Ecto neural progenitor cell (in vitro differentiated cells): ENCODE measurements at places on chromosomes 12 and 14.

DNA sequence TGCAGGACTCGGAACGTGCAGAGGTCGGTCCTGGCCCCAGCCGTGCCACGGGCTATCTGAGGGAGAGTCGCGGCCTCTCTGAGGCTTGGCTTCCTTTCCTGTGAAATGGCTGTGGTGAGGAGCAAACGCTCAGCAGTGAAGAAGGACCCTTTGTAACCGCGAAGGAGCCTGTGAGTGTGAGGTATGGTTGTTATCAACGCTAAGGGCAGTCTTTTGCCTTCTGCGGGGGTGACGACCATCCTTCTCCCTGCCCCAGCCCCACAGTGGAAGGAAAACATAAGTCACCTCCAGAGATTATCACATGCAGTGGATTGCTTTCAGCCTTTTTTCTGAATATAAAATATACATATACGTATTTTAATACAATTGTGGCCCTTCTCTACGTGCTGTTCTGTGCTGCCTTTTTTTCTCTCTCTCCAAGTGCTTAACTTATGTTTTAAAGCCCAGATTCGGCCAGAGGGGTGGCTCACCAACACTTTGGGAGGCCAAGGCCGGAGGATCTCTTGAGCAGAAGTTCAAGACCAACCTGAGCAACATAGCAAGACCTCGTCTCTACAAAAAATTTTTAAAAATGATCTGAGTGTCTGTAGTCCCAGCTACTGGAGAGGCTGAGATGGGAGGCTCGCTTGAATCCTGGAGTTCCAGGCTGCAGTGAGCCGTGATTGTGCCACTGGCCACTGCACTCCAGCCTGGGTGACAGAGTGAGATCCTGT, 17.4 kb downstream of the TAMALIN start:
- no peak for DNase-seq

DNA sequence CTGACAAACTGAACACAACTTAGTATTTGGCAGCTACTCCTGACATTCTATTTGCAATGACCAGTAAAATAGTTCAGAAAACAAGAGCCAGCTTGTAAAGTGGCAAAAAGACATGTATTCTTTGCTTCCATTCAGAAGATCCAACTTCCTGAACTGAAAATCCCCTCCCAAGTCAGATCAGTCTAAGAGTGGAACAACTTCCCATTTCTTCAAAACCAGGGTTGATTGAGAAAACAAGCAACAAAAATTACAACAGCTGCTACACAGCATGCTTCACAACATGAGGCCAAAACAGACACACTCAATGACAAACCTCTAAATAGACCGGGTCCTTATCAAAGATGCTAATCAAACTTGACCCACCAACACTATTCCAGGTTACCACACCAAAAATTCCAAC, 40.3 kb downstream of the CIT start:
- no peak for DNase-seq

GRCh38 chr14:105255021-105255507, 6.7 kb downstream of the BTBD6 start:
- DNase-seq: no peak

DNA sequence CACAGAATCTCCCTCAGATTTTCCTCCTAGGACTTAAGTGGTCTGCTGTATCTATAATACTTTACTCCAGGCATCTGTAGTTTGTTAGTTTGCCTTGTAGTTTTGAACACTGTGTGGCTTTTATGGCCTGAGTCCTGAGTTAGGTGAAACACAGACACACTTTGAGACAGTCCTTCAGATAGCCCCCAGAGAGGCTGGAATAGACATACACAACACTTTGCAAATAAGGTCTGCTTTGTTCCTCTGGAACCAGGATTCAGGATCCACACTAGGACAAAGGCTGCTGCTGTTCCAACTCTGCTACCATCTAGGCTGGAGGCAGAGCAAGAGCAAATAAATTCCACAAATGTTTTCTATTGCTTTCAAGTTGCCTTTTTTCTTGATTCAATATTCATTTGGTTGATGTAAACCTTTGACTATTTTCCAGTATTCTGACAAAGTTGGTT, 41.4 kb upstream of the INSM2 start:
- DNase-seq: no peak

- no peak for DNase-seq
These were observed 204.6 kb upstream of the SLC38A2 start for GRCh38 chr12:46577063-46577776.

- DNase-seq: no peak
These were observed 501.4 kb upstream of the RGS6 start for GRCh38 chr14:71430678-71431376.

DNA sequence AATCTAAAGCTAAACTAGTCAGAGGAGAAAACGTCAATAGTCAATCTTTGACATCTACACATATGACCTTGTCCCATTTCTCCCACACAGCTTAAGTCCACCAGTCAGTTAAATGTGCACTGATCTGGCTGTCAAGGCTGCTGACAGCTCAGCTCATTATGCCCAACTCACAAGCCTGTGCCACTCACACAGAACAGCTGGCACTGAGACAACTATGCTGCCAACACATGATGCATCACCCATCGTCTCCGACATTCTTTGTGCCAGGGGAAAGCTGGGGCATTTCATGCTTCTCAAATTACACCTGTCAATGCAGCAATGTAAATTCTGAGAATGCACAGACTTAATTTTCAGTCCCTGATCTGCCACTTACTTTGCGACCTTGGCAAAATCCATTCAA, 25.3 kb downstream of the GNS start:
- no peak for DNase-seq

GRCh38 chr12:119448611-119449131, 114.1 kb downstream of the CCDC60 start:
- DNase-seq: no peak

- no peak for DNase-seq
These were observed 51.3 kb upstream of the AMIGO2 start for GRCh38 chr12:47131011-47131410.

DNA sequence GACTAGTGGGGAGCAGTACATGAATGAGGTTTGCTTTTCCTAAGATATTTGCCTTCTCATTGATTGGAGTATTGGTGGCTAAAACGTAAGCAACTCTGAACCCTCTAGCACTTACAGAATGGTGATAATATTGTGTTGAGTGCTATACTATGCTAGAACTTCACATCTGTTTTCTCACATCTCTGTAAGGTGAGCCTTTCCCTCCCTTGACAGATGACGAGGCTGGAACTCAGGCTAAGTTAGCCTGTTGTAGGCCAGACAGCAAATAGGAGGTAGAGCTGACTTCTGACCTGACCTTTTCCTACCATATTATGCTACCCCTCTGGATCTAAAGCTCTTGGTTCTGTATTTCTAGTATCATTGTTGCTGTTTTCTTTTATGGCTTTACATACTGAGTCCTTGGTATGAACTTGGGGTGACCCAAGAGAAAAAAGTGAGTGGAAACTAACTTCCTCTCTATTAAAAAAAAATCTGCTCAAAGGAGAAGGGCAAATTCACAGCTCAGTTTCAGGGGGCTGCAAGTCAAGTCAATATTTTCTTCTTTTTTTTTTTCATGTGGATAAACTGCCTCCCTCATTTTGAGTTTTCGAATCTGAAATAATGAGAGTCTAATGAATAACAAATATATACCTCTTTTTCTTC, 85.9 kb downstream of the CRADD start:
- no peak for DNase-seq

- no peak for DNase-seq
These were observed 206.0 kb downstream of the SNAPC1 start for GRCh38 chr14:61968207-61968606.

DNA sequence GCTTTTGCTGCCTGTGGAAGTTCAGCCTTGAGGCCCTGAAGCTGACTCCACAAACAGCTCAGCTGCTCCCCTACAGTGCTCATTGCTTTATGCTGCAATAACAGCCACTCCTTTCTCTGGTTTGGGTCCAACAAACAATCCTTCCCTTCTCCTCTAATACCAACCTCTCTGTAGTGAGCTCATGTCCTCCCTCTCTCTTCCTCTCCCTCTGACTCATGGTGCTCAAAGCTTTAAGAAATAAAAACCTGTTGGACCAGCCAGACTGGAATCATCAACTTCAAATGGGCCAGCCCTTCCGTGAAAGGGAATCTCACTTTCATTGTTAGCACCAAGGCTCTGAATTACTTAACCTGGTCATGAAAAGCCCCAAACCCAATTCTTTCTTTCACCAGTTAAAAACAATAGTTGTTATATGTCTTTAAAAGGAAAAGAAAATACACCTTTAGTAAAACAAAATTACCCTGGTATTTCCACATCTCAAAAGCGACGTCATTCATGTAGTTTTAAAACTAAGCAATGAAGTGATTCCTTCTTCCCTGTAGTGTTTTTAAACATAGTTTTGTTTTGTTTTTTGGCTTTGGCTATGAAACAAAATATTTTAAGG, 126.4 kb downstream of the DUSP6 start:
- no peak for DNase-seq

DNA sequence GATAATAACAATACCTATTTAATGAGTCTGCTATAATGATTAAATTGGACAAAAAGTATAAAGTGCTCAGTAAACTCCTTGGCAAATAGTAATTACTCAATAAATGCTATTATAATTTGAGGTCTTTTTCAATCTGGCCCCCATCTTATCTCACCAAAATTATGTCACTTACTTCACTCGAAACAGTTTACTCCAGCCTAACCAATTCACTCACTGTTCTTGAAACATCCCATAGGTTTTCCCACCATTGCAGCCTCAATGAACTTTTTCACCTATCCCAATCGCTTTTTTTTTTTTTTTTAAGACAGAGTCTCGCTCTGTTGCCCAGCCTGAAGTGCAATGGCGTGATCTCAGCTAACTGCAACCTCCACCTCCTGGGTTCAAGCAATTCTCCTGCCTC, 17.5 kb upstream of the PRKAG1 start:
- DNase-seq: no peak

GRCh38 chr12:50026691-50027090, 1.4 kb upstream of the RACGAP1 start:
- no peak for DNase-seq

- DNase-seq: no peak
These were observed 15.8 kb upstream of the BAZ1A start for GRCh38 chr14:34890937-34891336.

- DNase-seq: no peak
These were observed 139.4 kb downstream of the TBX5 start for GRCh38 chr12:114266536-114266935.

DNA sequence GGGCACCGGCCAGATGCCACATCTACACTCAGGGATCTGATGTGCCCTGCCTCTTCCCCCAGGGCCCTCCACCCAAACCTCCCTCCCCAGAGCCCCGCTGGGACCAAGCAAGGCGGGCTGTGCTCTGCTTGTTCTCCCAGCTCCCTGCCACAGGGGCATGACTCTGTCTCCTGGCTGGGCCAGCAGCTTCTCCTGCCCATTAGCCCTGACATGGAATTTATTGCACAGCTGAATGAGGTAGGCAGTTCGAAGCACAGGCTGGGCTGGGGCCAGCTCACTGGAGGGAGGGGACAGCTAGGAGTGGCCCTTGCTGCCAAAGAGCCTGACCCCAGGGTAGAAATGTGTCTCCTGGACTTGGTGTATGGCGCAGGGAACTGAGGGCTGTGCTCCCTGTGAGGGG, 42.4 kb downstream of the ARL6IP4 start:
- DNase-seq: no peak

- no peak for DNase-seq
These were observed 90.0 kb downstream of the FBXL14 start for GRCh38 chr12:1504304-1504894.

DNA sequence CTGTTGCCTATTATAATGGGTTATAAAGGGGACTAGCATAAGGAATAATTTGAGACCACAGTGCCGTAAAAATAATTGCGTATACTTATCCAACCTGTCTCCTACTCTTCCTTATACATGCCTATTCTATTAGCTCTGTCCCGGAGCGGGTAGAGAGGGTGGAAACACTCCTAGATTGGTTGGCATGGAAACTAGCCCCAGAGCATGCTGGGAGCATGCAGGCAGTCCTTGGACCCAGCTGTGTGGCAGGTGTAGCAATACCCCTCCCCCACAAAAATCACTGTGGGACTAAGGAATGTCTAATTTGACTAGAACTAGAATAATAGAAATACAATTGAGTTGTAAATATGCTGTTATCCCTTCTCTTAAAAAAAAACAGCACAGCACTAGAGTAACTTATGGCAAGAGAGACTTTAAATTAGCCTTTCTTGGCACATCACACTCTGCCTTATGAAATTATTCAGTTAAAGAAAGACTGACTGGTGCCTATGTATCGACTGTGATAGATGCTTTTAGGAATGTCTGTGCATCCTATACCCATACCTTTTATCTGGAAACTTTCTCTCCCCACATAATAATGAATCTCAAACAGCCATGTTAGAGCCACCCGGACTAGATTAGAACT, 244.0 kb upstream of the DAAM1 start:
- no peak for DNase-seq

GRCh38 chr12:50922820-50923219, 29.5 kb upstream of the HIGD1C start:
- no peak for DNase-seq

DNA sequence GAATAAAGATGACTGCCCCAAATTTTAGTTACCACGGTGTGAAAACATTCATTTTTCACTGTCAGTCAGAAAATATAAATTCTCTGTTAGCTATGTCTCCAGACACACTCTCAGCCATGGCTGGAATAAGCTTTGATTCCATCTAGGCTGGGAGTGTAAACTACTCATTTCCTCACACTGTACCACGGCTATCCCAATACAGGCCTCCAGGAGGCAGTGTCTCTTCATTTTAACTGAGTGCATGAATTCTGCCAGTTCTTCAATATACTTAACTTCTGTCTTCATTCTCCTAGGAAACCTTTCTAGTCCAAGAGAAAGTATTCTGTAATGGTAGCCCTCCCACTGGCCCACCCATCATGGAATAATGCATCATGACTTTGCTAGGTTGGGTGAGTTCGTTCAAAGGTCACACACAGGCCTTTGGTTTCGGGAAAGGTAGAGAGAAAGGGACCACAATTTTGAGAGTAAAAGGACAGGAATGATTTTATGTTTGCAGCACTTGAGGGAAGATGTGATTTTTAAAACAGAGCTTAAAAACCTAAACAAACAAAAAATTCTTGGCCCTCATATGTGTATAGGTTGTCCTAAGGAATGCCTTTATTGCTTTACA, 381.1 kb downstream of the SEC23A start:
- DNase-seq: peak; percentile 64

- peak; percentile 41 for DNase-seq
These were observed 2.0 kb upstream of the ACVR1B start for GRCh38 chr12:51949342-51950030.
